Neural progenitor cell (in vitro differentiated cells): ENCODE measurements at places on chromosomes 5 and 9. TPM values are rescaled to one million over a fixed set of nuclear protein-coding genes. Genes with fewer than 3 reads are reported as not detected.

DNA sequence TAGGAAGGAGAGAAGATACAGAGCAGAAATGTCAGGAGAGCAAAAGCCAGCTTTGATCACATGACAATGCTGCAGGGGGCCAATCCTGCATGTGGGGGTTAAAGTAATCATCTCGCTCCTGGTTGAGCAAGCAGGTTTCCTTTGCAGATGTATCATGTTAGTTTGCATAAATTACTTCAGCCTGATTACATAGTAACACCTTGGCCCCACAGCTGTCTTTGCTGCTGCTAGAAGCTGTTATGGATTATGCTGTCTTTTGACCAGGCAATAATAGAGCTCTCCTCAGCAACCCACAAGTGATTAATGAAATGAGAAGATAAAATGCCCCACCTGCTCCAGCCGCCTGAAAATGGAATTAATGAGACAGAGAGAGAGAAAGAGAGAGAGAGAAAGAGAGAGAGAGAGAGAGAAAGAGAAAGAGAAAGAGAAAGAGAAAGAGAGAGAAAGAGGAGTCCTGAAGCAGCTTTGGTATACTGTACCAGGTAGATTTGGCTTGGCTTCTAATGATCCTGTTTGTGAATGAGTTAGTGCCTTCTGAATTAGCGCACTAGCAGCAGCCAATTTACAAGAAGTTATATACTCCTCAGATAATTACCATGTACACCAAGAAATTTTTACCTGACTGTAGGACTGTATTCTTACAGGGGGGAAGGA lies 174.3 kb upstream of the RORB start:
- H3K27ac ChIP-seq = no peak overlapping the region
- peak; percentile 8 for DNase-seq
- H3K27me3 ChIP-seq = no peaks in the 10 kb centered on the region
- H3K4me3 ChIP-seq = no peak overlapping the region
- no peaks in the 10 kb centered on the region for H3K36me3 ChIP-seq
- H3K4me1 ChIP-seq = peaks cover 13% of the 10 kb centered on the region

DNA sequence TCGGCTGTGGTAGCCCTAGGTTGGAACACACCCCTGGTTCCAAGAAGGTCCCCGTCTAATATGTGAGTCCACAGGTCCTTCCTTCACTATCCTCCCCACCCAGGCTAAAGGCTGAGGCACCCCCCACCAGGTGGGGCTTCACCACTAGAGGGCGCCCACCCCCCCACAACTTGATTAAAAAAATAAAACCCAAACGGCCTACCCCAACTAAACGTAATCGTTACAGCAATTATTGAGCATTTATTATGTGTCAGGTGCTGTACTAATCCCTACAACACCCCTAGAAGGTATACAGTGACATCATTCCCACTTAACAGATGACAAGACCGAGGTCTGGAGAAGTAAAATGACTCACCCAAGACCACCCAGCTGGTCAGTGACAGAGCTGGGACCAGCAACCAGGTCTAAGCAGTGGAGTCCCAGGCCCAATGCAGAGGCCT lies 65.0 kb downstream of the FGF18 start:
- no peaks in the 10 kb centered on the region for H3K36me3 ChIP-seq
- H3K27me3 ChIP-seq = no peaks in the 10 kb centered on the region
- H3K4me3 ChIP-seq = no peak overlapping the region
- no peak for DNase-seq

- peaks cover 5% of the 10 kb centered on the region for H3K4me1 ChIP-seq
- no peak overlapping the region for H3K27ac ChIP-seq
- DNase-seq = no peak
- peaks cover 21% of the 10 kb centered on the region for H3K27me3 ChIP-seq
- H3K4me3 ChIP-seq = no peak overlapping the region
These were observed 8.1 kb upstream of the PTPN3 start for GRCh38 chr9:109506097-109506712.

DNA sequence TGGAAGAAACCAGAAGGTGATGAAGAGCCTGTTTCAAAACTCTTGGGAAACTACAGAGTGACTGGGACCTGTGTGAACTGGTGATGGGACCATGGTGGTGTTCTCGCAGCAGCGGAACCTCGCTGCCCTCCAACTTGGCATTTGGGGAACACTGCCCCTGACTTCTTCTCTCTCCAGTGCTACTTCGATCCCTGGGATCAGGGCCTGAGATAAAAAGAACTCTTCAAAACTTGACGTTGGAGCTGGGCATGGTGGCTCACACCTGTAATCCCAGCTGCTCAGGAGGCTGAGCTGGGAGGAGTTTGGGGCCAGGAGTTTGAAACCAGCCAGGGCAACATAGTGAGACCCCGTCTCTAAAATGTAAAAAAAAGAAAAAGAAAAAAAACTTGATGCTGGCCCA lies 18.1 kb downstream of the PITX1 start:
- no peaks in the 10 kb centered on the region for H3K4me1 ChIP-seq
- H3K4me3 ChIP-seq = no peak overlapping the region
- H3K27ac ChIP-seq = no peak overlapping the region
- no peaks in the 10 kb centered on the region for H3K36me3 ChIP-seq
- DNase-seq = no peak

- H3K4me1 ChIP-seq = peaks cover 21% of the 10 kb centered on the region
- no peaks in the 10 kb centered on the region for H3K27me3 ChIP-seq
- H3K36me3 ChIP-seq = peaks cover 3% of the 10 kb centered on the region
- DNase-seq = peak; percentile 24
These were observed 4.6 kb downstream of the VCAN start for GRCh38 chr5:83475935-83476814.

- no peak for DNase-seq
- no peaks in the 10 kb centered on the region for H3K4me1 ChIP-seq
- H3K4me3 ChIP-seq = no peak overlapping the region
- H3K36me3 ChIP-seq = no peaks in the 10 kb centered on the region
These were observed 80.1 kb downstream of the MACROH2A1 start for GRCh38 chr5:135318924-135319323.

DNA sequence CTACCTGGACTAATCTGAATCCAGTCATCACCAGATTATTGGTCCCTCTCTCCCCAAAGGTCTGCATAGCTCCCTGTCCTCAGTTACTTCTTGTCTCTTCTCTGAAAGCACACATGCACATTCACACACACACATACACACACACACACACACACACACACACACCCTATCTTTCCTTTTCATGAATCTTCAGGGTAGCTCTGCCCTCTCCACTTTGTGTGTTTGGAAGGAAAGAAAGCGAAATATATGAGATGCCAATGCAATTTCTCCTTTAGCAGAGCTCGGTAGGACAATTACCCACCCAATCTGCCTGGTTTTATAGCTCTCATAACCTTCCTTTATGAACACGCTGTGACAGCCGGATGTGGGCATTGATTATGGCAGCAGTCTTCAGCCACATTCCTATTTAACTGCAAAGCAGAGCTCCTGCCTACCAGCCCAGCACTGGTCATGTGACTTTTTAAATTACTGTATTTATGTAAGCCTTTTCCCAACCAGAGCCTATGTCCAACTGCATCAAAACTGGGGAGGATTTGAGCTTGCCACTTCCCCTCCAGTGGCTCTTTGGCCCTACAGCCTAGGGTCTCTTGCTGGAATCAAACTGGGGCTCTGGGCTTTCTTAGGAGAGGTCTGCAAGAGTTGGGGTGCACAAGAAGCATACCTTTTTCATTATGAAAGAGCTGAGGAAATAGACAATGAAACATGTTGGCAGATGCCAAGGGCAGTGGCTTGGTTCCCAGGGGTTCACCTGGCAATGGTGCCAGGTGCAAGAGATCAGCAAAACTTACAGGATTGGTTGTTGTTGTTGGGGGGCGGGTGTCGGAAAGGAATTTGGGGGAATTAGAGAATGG lies 20.8 kb upstream of the MATR3 start:
- peaks cover 33% of the 10 kb centered on the region for H3K4me1 ChIP-seq
- no peak overlapping the region for H3K27ac ChIP-seq
- H3K4me3 ChIP-seq = peak overlapping the region; percentile 55
- no peaks in the 10 kb centered on the region for H3K36me3 ChIP-seq
- no peaks in the 10 kb centered on the region for H3K27me3 ChIP-seq

GRCh38 chr5:152188251-152188650 lies 216.8 kb downstream of the NMUR2 start:
- no peaks in the 10 kb centered on the region for H3K36me3 ChIP-seq
- H3K4me3 ChIP-seq = no peak overlapping the region
- DNase-seq = no peak
- no peaks in the 10 kb centered on the region for H3K4me1 ChIP-seq
- no peak overlapping the region for H3K27ac ChIP-seq

DNA sequence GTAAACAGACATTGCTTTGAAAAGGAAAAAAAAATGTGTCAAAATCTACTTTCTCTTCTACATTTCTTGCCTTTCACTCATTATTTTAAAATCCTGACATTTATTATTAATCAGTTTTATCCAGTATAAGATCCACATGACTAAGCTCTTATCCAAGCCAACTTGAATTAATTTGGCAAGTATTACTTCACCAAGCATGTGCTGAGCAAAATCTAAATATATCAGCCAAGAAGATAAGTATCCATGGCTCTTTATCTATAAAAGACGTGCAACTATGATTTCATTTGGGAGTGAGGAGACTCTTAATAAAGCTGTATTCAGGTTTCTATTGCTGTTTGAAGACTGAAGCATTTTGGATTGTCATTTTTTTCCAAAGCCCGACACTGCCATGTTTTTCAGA lies 221.3 kb downstream of the TRIM36 start:
- H3K4me1 ChIP-seq = no peaks in the 10 kb centered on the region
- DNase-seq = no peak
- no peak overlapping the region for H3K27ac ChIP-seq
- H3K4me3 ChIP-seq = no peak overlapping the region

- peaks cover 75% of the 10 kb centered on the region for H3K27me3 ChIP-seq
- no peak overlapping the region for H3K27ac ChIP-seq
- no peaks in the 10 kb centered on the region for H3K36me3 ChIP-seq
These were observed 13.6 kb upstream of the SHB start for GRCh38 chr9:38082446-38083287.

DNA sequence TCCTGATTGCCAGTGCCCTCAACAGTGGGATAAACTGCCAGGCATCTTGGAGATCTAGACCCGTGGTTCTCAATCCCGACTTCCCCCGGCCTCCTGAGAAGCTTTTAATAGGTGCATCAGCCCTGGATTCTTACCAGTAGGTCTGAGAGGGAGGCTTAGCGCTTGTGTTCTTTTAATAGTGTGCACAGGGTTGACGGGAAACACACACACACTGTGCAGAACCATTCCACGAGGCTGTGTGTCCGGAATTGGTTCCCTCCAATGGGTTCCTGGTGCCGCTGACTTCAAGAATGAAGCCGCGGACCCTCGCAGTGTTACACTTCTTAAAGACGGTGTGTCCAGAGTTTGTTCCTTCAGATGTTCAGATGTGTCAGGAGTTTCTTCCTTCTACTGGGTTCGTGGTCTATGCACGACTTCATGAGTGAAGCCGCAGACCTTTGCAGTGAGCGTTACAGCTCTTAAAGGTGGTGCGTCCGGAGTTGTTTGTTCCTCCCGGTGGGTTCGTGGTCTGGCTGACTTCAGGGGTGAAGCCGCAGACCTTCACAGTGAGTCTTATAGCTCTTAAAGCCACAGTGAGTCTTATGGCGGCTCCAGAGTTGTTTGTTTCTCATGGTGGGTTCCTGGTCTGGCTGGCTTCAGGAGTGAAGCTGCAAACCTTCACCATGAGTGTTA lies 46.6 kb upstream of the PRSS3 start:
- no peak overlapping the region for H3K27ac ChIP-seq
- no peaks in the 10 kb centered on the region for H3K36me3 ChIP-seq
- no peaks in the 10 kb centered on the region for H3K4me1 ChIP-seq
- H3K27me3 ChIP-seq = no peaks in the 10 kb centered on the region

C5orf58 gene
- not detected in 2 replicates for total RNA-seq

SEMA5A gene
- total RNA-seq = 10.8 and 11.9 TPM in 2 replicates

CFAP90 gene
- total RNA-seq = 0.22 TPM in 1 of 2 replicates, not detected in the other

STOML2 gene
- 114 and 130 TPM in 2 replicates for total RNA-seq

FBXW2 gene
- 31.0 and 32.7 TPM in 2 replicates for total RNA-seq
